NCI-H226 (cell line): ENCODE measurements at places on chromosomes 6 and 20.

DNA sequence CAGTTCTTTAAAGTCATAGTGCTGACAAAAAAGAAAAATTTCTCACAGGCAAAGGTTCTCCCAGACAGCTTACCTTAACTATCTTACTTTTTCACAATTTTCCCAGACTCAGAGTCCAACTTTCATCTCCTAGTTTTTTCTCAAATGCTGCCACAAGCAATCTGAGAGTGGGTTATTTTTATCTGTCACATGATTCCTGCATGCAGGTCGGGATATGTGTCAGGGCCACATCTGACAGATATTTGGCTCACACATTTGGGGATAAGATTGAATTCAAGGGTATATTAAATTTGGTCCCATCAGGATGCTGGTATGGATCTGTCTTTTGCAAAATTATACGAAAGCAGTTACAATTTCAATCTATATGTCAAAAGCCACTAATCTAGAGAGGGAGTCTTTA lies 50.1 kb upstream of the SMIM29 start:
- DNase-seq, result no peak

DNA sequence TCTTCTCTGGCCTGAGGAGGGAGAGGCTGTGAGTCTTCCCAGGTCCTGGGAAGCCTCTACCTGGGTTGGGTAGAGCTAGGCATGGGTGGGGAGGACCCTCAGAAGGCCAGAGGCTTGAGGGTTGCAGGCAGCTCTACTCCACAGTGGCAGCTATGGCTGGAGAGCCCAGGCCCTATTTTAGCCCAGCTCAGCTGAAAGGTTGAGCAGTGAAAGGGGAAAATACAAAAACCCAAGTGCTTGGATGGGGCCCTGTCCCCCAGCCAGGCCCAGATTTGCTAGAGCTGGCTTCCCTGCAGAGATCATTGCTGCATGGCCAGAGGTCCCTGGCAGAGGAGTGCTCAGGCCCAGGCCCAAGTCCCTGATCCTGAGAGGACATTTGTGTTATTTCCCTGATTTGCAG lies 45.7 kb downstream of the SUN5 start:
- no peak for DNase-seq

GRCh38 chr20:49999329-49999728 lies 16.5 kb downstream of the SNAI1 start:
- DNase-seq, result no peak

DNA sequence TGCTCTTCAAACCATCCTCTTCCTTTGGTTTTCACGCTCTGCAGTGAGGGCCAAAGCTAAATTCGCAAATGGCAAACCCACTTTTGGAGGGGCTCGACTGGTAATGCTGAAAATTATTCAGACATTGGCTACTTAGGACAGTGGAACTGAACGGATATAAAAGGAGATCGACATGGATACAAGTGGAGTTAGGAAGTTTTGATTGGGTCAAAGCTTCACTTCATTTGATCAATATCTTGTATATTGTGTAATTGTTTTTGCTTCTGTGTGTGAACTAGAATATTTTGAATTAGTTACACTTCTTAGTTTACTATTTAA lies 1.2 kb downstream of the FAM8A1 start:
- no peak for DNase-seq

DNA sequence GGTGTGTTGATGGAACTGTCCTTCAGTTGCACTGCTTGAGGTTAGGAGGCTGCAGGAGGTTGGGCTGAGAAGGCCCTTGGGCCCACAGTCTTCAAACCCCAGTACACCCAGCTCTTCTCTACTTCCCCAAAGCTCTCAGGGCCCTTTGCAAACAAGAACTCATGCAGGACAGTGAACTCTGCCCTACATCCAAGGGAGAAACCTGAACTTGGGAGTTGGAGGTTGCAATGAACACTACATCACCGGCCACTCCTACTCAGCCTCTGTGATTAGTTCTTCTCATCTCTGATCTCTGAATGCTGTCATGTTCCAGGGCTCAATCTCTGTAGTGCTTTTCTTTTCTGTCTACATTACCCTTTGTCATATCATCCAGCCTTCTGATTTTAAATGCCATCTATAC lies 148.5 kb upstream of the PDE7B start:
- no peak for DNase-seq

DNA sequence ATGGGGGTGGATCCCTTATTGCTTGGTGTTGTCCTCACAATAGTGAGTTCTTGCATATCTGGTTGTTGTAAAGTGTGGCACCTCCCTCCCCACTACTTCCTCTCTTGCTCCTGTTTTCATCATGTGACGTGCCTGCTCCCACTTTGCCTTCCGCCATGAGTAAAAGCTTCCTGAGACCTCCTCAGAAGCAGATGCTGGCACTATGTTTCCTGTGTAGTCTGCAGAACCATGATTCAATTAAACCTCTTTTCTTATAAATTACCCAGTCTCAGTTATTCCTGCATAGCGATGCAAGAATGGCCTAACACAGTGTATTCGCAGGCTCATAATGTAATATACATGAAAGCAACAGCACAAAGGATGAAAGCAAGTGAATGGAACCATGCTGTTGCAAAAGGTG lies 28.4 kb upstream of the ANKRD60 start:
- DNase-seq, result no peak

GRCh38 chr20:1893721-1894470 lies 1.3 kb upstream of the SIRPA start:
- peak; percentile 14 for DNase-seq

GRCh38 chr6:19837511-19838441 lies 606 bp downstream of the ID4 start:
- DNase-seq, result peak; percentile 20

DNA sequence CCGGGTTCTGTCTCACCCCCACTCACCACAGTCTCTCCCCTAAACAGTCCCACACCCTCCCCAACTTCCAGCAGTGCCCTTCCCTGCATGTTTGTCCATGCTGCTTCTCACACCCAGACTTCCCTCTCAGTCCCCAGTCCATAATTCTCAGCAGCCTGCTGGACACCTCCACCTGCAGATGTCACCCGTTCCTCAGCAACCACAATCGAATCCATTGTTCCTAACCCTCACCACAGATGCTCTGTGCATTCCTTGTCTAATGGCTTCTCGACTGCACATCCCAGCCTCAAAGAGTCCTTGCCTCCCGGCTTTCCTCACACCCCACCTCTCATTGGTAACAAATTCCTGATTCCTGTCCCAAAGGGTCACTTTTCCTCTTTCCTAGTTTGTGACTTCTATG lies 55.6 kb downstream of the GOPC start:
- no peak for DNase-seq

DNA sequence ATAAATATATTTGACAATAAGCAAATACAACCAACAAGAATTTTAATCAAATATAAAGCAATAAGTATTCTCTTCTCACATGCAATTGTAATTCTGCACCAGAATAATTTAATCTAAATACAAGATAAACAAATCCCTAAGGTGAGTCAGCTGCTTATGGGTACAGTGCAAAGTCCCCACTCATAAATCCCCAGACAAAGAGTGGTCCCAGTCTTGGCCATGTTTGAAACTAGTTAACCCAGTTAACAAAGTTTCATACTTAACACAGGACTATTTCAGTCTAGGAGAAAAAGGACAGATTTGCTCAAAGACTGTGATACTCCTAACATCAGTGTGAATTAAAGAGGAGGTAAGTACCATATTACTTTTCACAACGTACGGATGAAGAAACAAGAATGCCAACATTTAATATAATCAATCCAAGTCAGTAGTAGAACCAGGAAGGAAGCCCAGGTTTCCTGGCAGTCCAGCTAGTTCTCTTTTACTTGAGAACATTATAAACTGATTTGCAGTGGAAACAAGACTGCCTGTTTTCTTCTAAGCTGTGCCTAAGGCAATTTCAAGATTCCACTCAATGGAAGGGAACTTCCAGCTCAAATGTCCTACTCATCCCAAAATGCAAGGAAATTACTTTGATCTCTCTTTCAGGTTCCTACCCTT lies 10.4 kb downstream of the SAMD3 start:
- DNase-seq, result no peak

DNA sequence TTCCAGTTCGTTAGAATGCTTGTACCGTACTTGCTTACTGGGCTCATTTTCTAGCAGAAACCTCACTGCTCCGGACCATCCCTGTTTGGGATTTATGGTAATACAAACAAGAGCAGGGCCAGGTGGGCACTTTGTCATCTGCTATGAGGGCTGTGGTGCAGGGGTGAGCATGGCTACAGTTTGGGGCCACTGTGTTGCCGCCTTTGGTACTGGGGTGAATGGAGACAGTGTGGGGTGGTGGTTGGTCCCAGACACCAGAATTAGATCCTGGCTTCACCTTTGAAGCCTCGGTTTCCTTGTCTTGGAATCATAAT lies 95.0 kb downstream of the TOX2 start:
- no peak for DNase-seq

GRCh38 chr6:135265278-135265677 lies 84.2 kb downstream of the MYB start:
- DNase-seq, result no peak

GRCh38 chr20:39195582-39196021 lies 233.5 kb downstream of the DHX35 start:
- no peak for DNase-seq

- DNase-seq, result no peak
Observed at GRCh38 chr6:16684195-16684689, 77.0 kb downstream of the ATXN1 start.

DNA sequence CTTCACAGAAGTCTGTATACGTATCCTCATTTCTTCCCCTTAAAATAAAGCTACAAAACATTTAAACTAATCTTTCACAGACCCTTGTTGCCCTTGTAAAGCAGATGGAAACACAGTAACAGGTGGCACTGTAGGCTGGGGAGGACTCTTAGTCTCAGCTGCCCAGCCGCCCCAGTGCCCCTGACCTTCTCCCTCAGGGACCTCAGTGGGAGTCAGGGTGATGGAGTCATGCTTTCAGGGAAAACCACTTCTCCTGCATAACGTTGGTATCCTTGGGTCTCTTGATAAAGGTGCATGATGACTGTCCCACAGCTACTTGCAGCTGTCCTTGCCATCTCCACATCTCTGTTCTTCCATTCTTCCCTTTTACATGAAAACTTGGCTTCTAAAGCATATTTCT lies 198.6 kb downstream of the CDKAL1 start:
- DNase-seq, result no peak

- peak; percentile 31 for DNase-seq
Observed at GRCh38 chr6:125814481-125814880, 23.7 kb downstream of the NCOA7 start.

DNA sequence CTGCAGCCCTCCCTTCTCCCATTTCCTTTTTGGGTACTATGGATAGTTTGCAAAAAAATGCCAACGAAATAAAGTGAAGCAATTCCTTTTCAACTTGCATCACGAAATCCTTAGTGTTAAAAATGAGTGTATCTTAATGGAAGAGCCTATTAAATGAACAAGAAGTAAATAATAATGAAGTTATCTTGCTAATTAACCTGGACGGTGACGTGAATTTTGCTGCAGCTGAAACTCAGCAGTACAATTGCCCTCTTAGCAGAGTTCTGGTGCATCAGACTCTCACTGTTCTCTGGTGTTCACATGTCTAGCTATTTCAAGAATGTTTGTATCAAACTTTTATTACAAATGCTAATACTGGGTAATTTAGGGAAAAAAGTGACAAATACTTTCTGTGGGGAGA lies 119.7 kb upstream of the HDAC2 start:
- DNase-seq, result no peak

DNA sequence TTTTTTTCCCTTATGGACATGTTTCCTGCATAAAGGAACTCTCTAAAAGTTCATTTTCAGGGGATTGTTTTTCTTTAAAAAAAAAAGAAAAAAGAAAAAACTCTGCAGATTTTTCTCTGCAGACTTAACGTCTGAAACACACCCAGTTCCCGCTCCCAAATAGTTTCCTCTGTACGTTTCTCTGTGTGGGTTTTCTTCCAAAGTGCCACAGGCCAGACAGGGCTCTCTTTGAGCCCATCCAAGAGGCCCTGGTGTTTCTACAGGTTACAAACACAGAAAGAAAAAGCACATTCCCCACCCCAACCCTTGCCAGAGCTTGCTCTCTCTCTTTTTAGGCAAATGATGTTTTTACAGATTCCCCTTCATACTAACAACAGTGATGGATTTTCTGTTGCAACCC lies 258.6 kb downstream of the FNDC1 start:
- no peak for DNase-seq

GRCh38 chr6:104789770-104790190 lies 69.9 kb downstream of the HACE1 start:
- DNase-seq, result peak; percentile 22

- DNase-seq, result no peak
Observed at GRCh38 chr6:35073211-35073610, 67.9 kb downstream of the TCP11 start.

GRCh38 chr6:108995296-108995695 lies 99.3 kb downstream of the SESN1 start:
- DNase-seq, result no peak

DNA sequence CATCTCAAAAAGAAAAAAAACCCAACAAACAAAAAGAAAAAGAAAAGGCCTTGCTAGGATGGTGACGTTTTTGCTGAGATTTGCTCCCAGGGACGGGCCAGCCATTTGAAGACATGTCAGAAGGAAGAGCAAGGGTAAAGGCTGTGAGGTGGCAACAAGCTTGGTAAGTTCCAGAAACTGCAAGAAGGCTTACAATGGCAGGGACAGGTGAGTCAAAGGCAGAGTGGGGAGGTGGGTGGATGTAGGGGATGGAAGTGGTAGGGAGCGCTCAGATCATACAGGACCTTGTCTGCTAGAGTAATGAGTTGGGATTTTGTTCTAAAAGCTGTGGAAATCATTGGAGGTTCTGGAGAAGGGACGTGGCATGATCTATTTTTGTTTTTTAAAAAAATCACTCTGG lies 4.3 kb downstream of the KIF3B start:
- DNase-seq, result no peak

DNA sequence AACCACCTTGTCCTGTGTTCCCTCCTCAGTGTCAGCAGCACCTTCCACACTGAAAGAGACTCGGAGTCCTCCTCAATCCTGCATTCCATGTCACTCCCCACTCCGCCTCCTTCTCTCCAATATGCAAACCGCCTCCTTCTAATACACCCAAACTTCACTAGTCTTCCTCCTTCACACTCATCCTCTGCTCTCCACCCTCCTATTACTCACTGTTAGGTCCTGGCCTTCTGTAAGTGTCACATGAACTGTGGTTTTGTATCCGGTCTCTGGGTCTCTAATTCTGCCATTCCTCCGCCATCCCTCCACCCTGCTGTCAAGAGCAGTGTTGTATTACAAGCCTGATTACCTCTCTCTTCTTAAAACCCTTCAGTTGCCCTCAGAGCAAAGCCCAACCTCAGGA lies 200.5 kb upstream of the CDYL start:
- no peak for DNase-seq

DNA sequence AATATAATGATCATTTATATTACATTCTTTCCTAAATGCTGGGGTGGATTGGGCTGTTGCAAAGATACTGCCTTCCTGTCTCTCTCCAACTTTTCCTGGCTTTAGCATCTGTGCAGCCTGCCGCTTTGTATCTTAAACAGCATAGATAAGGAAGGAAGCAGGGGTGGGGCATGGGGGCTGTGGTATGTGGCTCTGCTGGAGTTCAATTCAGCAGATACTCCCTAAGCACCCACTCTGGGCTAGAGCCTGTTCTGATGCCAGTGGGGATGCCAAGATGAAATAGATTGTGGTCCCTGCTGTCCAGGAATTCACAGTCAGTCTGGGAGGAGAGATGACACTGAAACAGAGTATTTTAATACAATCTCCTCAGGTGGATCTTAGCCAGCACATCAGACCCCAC lies 56.8 kb downstream of the EIF2S2 start:
- peak; percentile 64 for DNase-seq
